ENCODE measurements at places on chromosomes 6 and 20.

GRCh38 chr6:16336056-16336818 is 97.8 kb downstream of the GMPR start:
- no peak for DNase-seq

DNA sequence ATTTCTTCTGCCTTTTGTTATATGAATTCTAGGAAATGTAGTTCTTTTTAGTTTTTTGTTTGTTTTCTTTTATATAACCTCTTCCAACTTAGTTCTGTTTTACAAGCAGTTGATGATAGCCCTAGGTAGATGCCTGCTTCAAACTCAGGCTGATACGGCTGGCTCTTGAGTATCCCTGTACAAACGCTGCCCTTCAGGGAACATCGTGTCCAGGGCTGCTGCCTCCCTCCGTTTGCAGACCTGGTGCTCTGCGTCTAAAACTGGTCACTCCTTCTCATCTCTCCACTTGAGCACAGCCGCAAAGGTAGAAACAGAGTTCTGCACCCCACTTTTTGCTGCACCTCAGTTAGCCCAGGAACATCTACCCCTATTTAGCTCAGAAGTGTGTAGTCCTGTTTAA is 310.1 kb downstream of the PRL start:
- no peak for DNase-seq

DNA sequence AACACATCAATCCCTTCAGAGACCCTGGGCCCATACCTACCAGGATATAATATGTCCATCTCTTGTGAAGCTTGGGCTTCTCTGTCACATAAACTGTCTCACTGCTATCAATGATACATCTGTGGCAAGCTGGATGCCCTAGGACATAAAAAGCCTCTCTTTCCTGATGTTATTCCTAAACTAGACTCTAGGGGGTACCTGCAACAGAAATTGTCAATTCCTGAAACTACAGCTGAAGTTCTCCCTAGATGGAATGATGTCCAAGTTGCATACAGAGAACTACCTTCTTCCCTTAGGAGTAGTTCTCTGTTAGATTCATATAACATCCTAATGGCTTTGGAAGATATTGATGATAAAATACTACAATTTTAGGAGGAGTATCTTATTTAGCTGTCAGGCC is 35.8 kb downstream of the TBX18 start:
- no peak for DNase-seq

- DNase-seq = no peak
Measured at GRCh38 chr6:17910189-17910588, 77.2 kb downstream of the KIF13A start.

DNA sequence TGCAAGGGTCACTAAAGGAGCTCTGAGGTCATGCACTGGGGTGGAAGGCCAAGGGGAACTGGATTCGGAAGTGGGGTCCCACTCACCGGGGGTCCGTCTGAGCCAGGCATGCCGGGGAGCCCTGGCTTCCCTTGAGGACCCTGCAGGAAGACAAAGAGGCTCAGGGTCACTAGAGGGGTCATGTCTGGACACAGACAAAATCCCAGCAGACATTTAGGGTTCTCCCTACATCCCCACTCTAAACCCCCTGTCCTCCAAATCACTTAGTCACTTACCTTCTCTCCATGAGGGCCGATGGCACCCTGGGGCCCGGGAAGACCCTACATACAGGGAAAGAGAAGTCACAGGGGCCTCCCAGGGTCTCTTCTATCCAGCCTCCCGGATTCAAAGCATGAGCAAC is 15.4 kb downstream of the COL11A2 start:
- DNase-seq = no peak

DNA sequence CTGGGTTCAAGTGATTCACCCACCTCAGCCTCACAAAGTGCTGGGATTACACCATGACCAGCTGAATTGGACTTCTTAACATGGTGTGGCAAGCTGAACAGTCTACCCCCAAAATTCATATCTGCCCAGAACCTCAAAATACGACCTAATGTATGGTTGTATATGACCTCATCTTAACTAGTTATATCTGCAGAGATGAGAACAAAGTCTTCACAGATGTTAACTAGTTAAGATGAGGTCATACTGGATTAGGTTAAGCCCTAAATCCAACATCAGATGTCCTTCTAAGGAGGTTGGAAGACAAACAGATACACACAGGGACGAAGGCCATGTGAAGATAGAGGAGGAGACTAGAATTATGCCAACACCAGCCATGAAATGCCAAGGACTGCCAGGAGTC is 102.5 kb downstream of the JPH2 start:
- no peak for DNase-seq

GRCh38 chr6:11722805-11723631 is 55.6 kb downstream of the ADTRP start:
- no peak for DNase-seq

- no peak for DNase-seq
Measured at GRCh38 chr20:53304146-53304545, 289.5 kb downstream of the ZNF217 start.

GRCh38 chr6:13680448-13680968 is 31.1 kb downstream of the RANBP9 start:
- DNase-seq = no peak
